ENCODE measurements at places on chromosomes 13 and 19. TPM values are rescaled to one million over a fixed set of nuclear protein-coding genes. Genes with fewer than 3 reads are reported as not detected.

IL12RB1 gene
- total RNA-seq = 20.4 TPM

PGLYRP1 gene
- not detected for total RNA-seq

TMEM59L gene
- 0.49 TPM for total RNA-seq

IGFL3 gene
- total RNA-seq = not detected

CHST8 gene
- not detected for total RNA-seq

KCNN1 gene
- 0.69 TPM for total RNA-seq

GRCh38 chr19:13796301-13797057 is 1.2 kb downstream of the ZSWIM4 start:
- no peak for DNase-seq

GRCh38 chr13:90510319-90510718 is 837.2 kb upstream of the MIR17HG start:
- DNase-seq = no peak

Data from activated T-cell treated with anti-CD3 and anti-CD28 coated beads, Interleukin-2, amount 50 U/mL, for 72 hours (primary cell).